Stimulated activated naive CD4-positive, alpha-beta T cell treated with Interleukin-2 at 50 U/mL for 16 hours (primary cell): ENCODE measurements at places on chromosomes 16 and 17.

DNA sequence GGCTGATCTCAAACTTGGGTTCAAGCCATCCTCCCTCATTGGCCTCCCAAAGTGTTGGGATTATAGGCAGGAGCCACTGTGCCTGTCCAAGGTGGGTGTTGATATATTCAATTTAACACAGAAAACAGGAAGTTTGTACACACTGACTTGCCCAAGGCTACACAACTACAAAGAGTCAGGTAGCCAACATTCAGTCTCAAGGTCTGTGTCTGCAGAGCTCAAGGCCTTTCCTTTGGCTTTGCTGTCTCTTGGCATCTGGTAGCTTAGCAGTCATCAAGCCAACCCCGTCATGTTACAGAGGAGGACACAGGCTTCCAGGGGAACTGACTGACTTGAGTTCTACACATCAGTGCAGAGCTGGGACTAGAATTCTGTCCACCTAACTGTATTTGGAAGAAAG lies 11.9 kb upstream of the MEFV start:
- no peak for DNase-seq

DNA sequence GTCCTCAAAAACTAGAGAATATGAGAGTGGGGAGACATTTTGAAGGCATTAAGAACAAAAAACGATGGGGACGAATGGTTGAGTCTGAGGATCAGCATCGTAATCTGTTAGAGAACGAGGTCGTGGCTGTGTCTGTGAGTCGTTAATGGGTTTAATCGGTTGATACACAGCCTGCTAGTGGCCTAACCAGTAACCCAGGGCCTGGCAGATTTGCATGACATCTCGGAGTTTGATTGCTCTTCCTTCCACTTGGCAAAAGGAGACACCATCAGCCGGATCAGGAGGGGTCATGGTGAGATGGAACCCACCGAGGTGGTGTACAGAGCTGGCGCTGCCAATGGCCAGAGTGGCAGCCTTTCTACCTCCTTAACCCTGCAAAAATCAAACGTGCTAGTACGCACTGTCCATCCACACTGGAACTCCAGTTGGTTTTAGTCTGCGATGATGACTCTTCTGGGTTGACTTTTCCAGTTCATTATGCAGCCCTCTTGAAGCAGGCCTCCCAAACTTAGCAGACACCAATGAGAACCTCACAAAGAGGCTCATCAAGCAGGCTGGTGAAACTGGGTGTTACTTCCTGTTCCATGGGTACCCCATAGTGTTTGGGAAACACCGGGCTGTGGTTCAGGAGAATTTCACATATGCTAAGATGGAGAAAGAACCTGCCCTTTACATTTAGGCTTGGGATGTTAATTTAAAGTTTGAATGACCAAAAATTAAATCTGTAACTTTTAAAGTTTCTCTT lies 4.1 kb downstream of the HS3ST3B1 start:
- DNase-seq = no peak

- no peak for DNase-seq
Measured at GRCh38 chr17:67280279-67280678, 35.3 kb upstream of the HELZ start.

- DNase-seq = no peak
Measured at GRCh38 chr16:4925791-4926190, 11.2 kb downstream of the PPL start.

DNA sequence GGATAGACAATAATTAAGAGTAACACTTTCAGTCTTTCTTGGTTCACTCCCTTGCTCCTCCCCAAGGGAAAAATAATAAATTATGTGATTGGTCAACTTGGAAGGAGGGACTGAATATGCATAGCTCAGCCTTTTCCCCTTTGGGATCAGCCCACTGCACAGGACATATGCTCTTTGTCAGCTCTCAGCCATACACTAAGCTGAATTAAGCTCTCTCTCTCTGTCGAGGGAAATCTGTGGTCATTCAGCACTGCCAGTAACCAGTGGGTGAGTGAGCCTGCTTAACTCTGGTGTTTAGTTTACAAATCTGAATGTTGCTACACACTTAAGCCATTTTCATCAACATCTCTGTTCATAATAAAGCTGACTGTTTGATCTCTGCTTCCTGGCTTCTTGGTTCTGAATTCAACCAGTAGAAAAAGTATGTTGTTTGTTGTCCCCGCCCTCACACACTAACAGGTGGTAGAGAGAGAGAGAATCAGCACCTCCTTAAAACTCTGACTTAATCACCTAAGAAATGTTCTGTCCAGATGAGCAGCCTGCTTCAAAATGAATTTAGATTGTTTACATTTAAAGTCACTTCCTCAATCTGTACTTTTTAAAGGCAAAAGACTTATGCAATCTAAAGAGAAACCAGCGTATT lies 102.3 kb upstream of the C17orf78 start:
- DNase-seq = no peak

DNA sequence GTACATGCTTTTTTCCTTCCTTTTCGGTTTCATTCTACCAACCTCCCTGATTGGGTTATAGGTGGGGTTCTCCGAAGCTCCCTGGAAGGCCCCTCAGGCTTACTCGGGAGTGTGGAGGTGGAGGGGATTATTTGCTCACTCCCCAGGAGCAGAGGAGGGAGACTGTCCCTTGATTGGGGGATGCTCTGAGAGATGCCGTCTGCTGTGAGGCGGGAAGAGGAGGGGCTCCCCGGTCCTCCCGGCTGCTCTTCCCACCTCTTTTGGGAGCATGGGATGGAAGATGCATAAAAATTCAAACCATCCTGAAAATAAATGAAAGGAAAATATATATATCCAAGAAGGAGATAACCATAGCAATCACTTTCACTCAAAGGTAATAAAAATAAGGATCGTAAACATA lies 16.1 kb upstream of the RPTOR start:
- no peak for DNase-seq

DNA sequence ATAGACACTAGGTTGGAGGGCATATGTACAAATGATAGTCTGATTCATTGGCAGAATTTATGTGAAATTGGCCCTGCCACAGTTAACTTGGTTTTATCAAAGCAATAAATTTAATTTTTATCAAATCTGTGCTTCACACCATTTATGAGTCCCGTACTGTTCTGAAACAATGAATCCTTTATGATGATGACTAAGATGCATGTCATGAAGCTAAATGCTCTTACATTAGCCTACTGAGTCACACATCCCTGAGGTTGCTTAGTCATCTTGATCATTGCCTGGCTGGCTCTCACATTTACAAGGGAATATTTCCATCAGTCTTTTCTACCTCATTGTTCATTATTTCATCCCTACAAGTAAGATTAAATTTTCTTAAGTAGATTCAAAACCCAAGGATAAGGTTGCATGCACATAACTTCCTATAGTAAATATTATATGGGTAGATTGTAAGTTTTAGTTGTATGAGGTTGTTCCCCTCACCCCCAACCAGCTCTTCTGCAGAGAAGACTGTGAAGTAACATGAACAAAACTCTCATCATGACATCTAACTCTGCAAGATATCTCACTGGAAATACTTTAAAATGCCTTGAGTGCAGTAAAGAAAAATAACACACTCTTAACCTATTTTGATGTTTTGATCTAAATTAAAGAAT lies 170.7 kb downstream of the CYB561 start:
- no peak for DNase-seq

DNA sequence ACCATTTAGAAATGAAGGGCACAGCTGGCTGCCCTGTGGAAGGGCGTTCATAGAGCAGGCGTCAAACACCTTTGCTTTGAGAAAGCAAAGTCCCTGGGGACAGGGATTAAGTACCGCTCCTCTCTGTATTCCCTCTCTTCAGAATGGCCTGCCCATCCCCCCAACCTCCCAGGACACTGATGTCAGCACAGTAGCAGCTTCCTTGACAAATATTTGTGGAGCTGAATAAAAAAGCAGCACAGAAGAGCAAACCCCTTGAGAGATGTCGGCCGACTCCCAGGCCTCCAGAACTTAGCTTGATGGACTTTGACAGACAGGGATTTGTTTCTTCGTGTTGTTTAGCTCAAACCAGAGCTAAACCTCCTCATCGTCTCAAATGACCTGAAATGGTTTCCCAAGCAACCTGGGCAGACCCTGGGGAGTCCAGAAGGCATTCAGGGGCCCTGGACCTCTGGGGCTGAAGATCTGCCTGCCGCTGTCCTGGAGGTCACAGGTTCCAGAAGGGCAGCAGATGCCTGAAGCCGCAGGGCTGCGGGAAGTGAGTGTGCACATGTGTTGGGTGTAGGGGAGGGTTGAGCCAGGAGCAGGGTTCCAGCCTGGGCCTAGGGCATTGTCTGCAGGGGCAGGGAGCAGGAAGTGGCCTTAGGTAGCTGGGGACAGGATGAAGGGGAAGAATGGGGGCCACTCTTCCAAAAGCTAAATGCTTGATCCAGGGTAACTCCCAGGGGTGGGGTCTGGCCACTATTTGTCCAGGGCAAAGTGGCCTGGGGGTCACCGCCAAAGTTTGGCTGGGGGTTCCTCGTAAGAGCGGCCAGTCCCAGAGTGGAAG lies 42.3 kb upstream of the NKD1 start:
- no peak for DNase-seq

DNA sequence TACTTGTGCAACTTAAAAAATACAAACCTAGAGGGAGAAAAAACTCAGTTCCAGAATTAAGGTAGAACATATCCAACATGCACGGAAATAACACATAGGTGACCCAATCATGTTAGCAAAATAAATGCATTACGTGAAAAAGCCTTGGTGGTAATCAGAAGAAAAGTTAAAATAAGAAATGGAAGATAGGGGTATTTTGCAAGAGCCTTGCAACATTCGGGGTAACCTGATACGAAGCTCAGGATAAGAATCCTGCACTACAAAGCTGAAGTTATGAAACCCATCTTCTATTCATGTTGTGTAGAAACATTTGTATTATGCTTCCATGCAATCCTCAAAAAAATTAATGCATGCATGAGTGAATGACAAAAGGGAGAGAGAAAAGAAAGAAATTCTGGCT lies 33.1 kb downstream of the CHCT1 start:
- no peak for DNase-seq

DNA sequence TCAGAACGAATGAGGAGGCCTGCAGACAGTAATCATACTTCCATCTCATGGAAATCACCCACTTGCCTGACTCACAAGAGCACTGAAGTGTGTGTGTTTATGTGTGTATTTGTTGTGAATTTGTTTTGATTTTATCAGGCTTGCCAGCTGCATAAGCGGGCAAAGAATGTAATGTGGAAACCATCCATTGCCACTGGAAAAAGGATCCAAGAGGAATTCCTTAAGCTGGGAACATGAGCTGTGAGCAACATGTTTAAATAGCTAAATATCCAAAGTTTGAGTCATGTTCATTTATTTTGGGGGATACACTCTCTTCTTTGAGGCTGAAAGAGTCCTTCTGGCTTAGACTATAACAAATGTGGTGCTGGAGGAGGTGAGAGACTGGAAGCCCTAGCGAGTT lies 198.4 kb upstream of the TBX2 start:
- no peak for DNase-seq

- DNase-seq = peak; percentile 99
Measured at GRCh38 chr17:7842380-7843256, 8.6 kb downstream of the KDM6B start.

- no peak for DNase-seq
Measured at GRCh38 chr16:22210854-22211253, 4.8 kb downstream of the EEF2K start.

DNA sequence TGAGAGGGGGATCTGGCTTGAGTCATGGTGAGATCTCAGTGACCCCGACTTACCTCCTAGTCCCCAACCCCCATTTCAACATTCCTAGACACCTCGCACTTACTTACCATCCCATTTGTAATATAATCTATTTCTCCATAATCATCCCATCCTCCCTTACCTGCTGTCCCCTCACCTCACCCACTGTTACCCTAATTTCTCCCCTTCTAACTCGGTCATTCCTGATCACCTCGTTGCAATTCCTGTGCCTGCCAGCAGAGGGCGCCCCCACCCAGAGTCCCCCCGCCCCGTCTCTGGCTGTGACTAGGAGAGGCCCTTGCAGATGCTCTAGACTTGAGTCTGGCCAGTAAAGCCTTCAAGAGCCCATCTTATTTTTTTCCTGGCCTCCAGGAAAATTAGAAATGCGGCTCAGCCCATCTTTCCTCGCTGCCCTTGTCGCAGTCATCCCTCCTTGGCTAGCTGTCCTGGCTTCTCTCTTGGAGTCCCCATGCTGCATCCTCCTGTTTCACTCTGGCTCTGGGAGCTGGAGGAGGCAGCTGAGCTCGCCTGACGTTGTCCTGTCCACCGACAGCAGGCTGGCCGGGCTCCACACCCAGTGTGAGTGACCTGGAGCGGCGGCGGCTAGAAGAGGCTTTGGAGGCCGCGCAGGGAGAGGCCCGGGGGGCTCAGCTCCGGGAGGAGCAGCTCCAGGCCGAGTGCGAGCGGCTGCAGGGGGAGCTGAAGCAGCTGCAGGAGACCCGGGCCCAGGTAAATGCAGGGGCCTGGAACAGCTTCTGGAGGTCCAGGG lies 5.0 kb downstream of the TBKBP1 start:
- DNase-seq = peak; percentile 72

GRCh38 chr17:2338315-2338657 lies 985 bp downstream of the SGSM2 start:
- no peak for DNase-seq

GRCh38 chr17:79801156-79802038 lies 4.5 kb upstream of the CBX8 start:
- no peak for DNase-seq

GRCh38 chr16:47073223-47074155 lies 70.3 kb downstream of the NETO2 start:
- no peak for DNase-seq

GRCh38 chr17:40793832-40794231 lies 5.9 kb downstream of the KRT28 start:
- DNase-seq = no peak

GRCh38 chr17:7340179-7340578 lies 3.9 kb downstream of the ACAP1 start:
- no peak for DNase-seq

GRCh38 chr17:79154446-79154845 lies 79.8 kb downstream of the ENGASE start:
- no peak for DNase-seq

GRCh38 chr16:86129541-86129940 lies 230.6 kb downstream of the IRF8 start:
- no peak for DNase-seq

DNA sequence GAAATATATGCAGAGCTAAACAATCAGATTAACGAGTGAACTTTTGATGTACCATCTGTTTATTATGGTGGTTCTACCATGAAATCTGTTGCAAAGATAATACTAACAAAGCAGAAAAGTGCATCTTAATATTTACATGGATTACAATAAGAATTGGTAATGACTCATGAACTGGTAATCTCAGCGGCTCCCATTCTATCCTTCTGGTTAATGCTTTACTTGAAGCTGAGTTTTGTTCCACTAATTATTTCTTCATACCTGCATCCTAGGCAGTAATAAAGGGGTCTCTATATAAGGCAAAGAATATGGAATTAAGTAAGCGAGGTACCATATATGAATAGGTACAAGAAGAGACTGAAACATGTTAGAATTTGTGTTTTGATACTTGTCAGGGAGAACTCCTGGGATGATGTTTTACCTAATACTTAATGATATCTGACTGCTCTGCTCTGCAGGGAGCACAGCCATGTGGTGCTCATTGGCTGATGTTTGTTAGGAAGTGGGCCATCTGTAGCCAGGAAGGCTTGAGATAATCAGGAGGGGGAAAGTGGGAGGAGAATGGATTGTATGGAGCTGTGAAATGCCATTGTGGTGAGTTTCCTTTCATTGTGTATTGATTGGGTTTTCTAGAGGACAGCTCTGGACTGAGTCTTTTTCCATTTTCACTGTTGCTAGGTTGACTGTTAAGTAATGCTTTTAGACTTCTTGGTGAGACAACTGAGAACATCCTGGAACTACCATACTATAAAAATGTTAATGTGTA lies 52.6 kb downstream of the MAP2K6 start:
- DNase-seq = no peak
